Lower lobe of right lung (tissue), 2 donors: ENCODE measurements at places on chromosomes 16 and 17. TPM values are rescaled to one million over a fixed set of nuclear protein-coding genes. Genes with fewer than 3 reads are reported as not detected.

DNA sequence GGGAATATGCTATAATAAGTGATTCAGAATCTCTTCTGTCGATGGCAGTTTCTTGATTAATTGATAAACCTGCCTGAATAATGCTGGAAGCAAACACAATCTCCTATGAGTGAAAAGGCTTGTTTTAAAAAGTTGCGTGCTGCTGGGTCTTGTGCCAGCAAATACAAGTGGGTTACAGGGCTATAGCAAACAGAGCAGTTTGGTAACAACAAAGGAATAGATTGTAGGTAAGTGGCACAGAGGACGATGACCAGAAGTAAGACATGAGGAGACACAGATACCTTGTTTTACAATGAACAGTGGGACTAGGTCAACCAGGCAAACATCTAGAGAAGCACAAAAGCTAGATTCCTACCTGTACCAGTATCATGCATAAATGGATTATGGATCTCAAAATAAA lies 23.7 kb upstream of the FAAP100 start:
- H3K27ac ChIP-seq: no peak overlapping the region
- H3K27me3 ChIP-seq: no peaks in the 10 kb centered on the region
- H3K36me3 ChIP-seq: peaks cover 85% of the 10 kb centered on the region
- no peak for DNase-seq
- H3K4me3 ChIP-seq: no peak overlapping the region
- peaks cover 19% of the 10 kb centered on the region for H3K4me1 ChIP-seq

DNA sequence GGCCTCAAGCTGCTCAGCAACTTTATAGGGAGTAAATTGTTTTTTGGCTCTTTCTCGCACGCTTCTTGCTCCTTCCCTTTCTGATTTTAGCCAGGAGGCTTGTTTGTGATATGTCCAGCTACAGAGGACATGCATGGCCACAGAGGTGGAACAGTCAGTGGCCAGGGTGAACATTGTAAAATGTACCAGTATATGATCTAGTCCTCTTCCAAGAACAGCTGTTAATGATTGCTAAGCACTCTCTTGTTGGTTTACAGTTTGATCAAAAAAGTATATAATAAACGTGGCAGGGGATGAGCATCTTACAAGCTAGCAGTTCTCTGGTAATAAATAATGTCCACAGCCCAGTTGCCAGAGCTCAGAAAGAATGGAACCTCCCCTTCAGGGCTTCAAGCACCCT lies 461.7 kb upstream of the DYNLRB2 start:
- no peaks in the 10 kb centered on the region for H3K27me3 ChIP-seq
- DNase-seq: no peak
- H3K4me3 ChIP-seq: no peak overlapping the region
- H3K27ac ChIP-seq: no peak overlapping the region
- H3K36me3 ChIP-seq: no peaks in the 10 kb centered on the region
- H3K4me1 ChIP-seq: peaks cover under 1% of the 10 kb centered on the region

DNA sequence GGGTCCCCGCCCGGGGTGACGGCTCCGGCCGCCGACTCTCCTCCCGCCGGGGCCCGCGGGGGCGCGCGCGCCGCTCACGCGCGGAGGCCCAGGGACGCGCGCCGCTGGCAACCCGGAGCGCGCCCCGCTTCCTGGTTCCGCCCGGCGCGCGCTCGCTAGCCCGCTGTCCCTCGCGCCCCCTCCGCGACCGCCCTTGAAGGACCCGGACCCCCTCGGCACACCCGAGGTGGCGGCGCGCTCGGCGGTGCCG lies at the start of gene STAT5B:
Gene STAT5B, minus strand, starts transcription at position 33 of the 250 bp plus-strand sequence. CDS start 44,264 bp downstream, outside the sequence.
- peak; percentile 84 for DNase-seq
- H3K4me3 ChIP-seq: peak within 1 kb of the TSS; percentile 85
- H3K27me3 ChIP-seq: no peaks in the 10 kb centered on the region

GRCh38 chr16:154217-155030 lies 2.0 kb downstream of the HBZ start:
- peak overlapping the region; percentile 59 for H3K4me3 ChIP-seq
- H3K27ac ChIP-seq: no peak overlapping the region
- H3K4me1 ChIP-seq: peaks cover 9% of the 10 kb centered on the region
- H3K36me3 ChIP-seq: no peaks in the 10 kb centered on the region
- DNase-seq: no peak

DNA sequence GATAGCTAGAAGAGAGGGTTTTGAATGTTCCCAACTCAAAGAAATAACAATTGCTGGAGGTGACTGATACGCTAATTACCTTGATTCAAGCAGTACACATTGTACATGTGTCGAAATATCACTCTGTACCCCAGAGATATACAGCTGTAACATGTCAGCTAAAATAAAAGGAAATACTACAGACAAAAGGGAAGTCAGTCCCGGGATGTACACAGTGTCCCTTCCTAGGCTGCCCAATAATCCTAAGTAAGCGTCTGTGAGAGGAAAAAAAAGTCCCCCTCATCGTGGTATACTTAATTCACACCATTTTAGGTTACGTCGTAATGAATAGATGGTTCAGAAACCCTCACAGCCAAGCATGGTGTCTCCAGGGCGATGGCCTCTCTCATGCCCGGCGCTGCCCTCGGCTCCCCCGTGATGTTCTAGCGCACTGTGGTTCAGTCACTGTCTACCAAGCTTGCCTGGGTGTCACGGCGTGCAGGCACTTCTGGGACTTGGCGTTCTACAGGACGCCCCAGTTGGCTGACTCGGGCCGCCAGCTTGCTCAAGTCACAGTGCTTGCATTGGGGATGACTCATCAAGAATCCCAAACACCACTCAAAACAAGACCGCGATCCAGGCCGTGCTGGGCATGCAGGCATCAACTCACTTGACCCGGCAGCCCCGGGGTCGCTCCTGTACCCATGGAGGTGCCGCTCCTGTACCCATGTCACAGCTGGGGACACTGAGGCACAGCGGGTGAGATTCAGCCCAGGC lies 27.6 kb downstream of the CCDC40 start:
- H3K4me1 ChIP-seq: peaks cover 21% of the 10 kb centered on the region
- peak; percentile 72 for DNase-seq
- H3K27ac ChIP-seq: peak overlapping the region; percentile 36
- no peak overlapping the region for H3K4me3 ChIP-seq

DNA sequence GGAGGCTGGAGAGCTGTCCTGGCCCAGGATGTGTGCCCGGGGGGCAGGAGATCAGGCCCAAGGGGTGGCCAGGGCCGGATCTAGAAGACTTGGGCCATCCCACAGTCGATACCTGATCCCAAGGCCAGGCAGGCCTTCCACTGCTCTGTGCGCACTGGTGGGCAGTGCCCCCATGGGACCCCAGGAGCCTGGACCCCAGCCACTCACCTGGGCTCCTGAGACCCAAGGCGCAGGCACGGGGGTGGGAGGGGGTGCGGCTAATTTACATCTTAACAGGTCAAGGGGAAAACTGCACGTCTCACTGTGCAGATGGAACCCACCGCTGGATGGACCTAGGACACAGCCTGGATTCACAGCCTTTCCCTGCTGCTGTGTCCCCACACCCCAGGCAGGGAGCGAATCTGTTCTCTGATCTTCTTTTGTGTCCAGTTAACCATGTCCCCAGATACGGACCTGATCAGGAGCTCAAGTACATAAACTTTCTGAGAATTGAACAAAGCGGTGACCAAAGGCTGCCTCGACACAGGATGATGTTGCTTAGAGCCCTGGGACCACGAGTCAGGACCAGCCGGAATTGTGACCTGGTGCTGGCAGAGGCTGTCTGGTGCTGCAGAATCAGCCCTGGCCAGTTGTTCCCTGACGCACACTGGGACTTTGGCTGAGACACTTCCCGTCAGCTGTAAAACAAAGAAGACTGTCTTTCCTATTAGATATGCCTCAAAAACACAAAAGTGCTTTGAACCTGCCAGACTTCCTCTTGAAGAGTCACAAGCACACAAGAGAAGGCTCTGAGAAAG lies 60.6 kb downstream of the TNFRSF13B start:
- peaks cover 9% of the 10 kb centered on the region for H3K27me3 ChIP-seq
- peaks cover 6% of the 10 kb centered on the region for H3K4me1 ChIP-seq
- DNase-seq: peak; percentile 32
- no peak overlapping the region for H3K4me3 ChIP-seq
- H3K36me3 ChIP-seq: no peaks in the 10 kb centered on the region

- H3K27me3 ChIP-seq: no peaks in the 10 kb centered on the region
- peaks cover 4% of the 10 kb centered on the region for H3K36me3 ChIP-seq
- H3K27ac ChIP-seq: peak overlapping the region; percentile 28
- no peak for DNase-seq
- no peak overlapping the region for H3K4me3 ChIP-seq
Measured at GRCh38 chr17:8359769-8360168, 16.7 kb downstream of the KRABD2 start.

DNA sequence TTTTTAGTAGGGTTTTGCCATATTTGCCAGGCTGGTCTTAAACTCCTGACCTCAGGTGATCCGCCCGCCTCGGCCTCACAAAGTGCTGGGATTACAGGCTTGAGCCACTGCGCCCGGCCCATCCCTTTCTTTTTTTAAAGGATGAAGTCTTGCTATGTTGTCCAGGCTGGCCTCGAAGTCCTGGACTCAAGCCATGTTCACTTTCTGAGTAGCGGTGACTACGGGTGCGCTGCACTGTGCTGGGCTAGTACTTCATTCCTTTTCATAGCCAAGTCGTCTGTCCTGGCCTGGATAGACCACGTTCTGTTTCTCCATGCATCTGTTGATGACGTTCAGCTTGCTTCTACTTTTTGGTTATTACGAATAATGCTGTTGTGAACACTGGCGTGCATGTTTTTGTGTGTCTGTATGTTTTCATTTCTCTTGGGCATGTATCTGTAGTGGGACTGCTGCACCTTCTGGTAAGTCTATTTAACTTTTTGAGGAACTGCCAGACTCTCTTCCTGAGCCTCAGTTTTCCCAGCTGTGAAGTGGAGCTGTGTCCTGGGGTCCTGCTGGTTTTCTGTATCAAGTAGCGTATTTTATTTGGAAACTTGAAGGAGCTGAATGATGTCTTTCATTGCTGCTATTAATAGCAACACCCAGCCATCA lies 40.0 kb upstream of the GSE1 start:
- H3K27me3 ChIP-seq: no peaks in the 10 kb centered on the region
- no peaks in the 10 kb centered on the region for H3K36me3 ChIP-seq
- no peak for DNase-seq
- no peak overlapping the region for H3K4me3 ChIP-seq

- no peaks in the 10 kb centered on the region for H3K36me3 ChIP-seq
- no peaks in the 10 kb centered on the region for H3K4me1 ChIP-seq
- no peak overlapping the region for H3K4me3 ChIP-seq
- no peak for DNase-seq
- no peak overlapping the region for H3K27ac ChIP-seq
Measured at GRCh38 chr17:21134559-21134958, 7.8 kb downstream of the DHRS7B start.

DNA sequence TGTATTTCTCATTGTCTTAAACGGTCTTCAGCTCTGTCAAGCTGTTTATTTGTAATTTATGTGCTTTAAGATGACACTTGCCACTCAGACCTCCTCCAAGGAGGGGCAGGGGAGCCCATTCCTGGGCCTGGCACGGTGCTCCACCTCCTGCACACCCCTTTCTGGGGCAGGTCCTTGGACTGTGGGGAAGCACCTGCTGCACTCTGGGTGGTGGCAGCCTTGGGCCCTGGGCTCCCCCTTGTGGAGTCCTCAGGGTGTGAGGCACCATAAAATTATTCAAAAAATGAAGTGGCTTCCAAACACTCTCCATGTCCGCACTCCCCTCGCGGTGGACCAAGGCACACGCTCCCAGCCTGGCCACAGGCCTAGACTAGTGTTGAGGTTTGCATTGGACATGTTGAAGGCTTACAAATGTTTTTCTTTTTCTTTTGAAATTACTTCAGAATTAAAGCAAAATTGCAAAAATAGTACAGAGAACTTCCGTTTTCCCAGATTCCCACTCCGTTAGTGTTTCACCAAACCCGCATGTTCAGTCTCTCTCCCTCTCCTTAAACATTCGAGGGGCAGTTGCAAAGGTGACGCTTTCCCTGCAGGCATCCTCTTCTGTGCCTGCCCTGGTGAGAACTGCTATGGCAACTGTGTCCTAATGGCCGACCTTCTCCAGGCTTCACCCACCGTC lies 32.4 kb downstream of the FOXK2 start:
- peak; percentile 89 for DNase-seq
- peaks cover 55% of the 10 kb centered on the region for H3K4me1 ChIP-seq
- H3K27ac ChIP-seq: peak overlapping the region; percentile 18
- no peaks in the 10 kb centered on the region for H3K36me3 ChIP-seq
- H3K4me3 ChIP-seq: no peak overlapping the region

DNA sequence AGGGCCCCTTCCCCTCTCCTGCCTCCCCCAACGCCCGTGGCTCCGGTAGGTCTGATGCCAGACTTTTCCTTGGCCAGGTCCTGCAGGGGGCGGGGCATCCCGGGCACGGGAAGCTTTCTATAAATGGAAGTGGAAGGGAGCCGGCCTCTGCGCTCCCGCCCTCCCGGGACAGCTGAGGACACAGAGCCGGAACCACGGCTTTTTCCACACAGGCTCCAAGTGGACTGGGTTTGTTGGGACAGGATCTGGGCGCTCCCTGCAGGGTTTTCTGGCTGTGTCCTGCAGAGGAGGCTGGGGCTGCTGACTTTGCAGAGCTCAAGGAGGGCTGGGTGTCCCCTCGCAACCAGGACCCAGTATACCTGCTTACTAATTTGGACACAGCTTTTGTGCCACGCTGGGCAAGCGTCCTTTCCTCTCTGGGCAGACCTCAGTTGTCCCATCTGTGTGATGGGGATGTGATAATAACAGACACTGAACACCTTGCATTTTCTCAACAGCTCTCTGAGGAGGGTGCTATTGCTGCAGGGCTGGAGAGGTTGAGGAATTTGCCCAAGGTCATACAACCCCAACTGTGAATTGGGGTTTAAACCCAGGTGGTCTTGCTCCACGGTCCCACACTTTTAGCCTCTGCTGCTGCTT lies 1.8 kb downstream of the TNS4 start:
- no peaks in the 10 kb centered on the region for H3K27me3 ChIP-seq
- H3K4me3 ChIP-seq: peak overlapping the region; percentile 2
- H3K36me3 ChIP-seq: no peaks in the 10 kb centered on the region
- peak; percentile 91 for DNase-seq

- no peak for DNase-seq
- no peaks in the 10 kb centered on the region for H3K4me1 ChIP-seq
- H3K27me3 ChIP-seq: no peaks in the 10 kb centered on the region
- H3K36me3 ChIP-seq: no peaks in the 10 kb centered on the region
- no peak overlapping the region for H3K27ac ChIP-seq
- no peak overlapping the region for H3K4me3 ChIP-seq
Measured at GRCh38 chr17:70661342-70662222, 492.2 kb downstream of the KCNJ2 start.

GRCh38 chr16:7408700-7409365 lies 76.2 kb downstream of the RBFOX1 start:
- H3K36me3 ChIP-seq: no peaks in the 10 kb centered on the region
- DNase-seq: no peak
- no peak overlapping the region for H3K27ac ChIP-seq
- H3K4me1 ChIP-seq: no peaks in the 10 kb centered on the region
- H3K27me3 ChIP-seq: no peaks in the 10 kb centered on the region

DNA sequence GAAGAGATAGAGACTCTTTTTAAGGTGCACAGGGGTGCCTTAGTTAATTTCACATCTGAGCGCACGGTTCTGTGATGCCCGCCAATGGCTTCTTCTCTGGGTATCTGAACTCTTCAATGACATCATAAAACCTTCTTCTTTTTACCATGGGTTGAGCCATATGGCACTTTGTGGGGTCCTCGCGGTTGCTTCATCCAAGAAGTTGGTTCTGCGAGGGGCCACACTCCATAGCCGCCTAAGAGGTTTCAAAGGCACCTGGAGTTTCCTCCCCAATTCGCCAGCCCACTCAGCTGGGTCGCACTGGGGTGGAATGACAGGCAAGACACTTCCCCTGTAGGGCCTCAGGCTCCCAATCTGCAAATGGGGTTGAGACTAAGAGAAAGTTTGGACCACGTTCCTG lies 10.4 kb upstream of the MT4 start:
- no peak for DNase-seq
- peaks cover 7% of the 10 kb centered on the region for H3K4me1 ChIP-seq
- no peak overlapping the region for H3K27ac ChIP-seq
- H3K4me3 ChIP-seq: no peak overlapping the region

The NPTX1 gene
- 2.1 TPM for total RNA-seq

The BAHCC1 gene
- 19.9 TPM for total RNA-seq

The PLA2G10 gene
- 7.1 TPM for total RNA-seq

The CCL2 gene
- total RNA-seq: 34.1 TPM

The NTN3 gene
- 0.24 TPM for total RNA-seq
